ENCODE measurements at places on chromosomes 6 and 20.

GRCh38 chr6:3482869-3483268, 26.0 kb upstream of the SLC22A23 start:
- DNase-seq, result no peak

GRCh38 chr20:59297686-59298085, 2.7 kb upstream of the EDN3 start:
- DNase-seq, result no peak

DNA sequence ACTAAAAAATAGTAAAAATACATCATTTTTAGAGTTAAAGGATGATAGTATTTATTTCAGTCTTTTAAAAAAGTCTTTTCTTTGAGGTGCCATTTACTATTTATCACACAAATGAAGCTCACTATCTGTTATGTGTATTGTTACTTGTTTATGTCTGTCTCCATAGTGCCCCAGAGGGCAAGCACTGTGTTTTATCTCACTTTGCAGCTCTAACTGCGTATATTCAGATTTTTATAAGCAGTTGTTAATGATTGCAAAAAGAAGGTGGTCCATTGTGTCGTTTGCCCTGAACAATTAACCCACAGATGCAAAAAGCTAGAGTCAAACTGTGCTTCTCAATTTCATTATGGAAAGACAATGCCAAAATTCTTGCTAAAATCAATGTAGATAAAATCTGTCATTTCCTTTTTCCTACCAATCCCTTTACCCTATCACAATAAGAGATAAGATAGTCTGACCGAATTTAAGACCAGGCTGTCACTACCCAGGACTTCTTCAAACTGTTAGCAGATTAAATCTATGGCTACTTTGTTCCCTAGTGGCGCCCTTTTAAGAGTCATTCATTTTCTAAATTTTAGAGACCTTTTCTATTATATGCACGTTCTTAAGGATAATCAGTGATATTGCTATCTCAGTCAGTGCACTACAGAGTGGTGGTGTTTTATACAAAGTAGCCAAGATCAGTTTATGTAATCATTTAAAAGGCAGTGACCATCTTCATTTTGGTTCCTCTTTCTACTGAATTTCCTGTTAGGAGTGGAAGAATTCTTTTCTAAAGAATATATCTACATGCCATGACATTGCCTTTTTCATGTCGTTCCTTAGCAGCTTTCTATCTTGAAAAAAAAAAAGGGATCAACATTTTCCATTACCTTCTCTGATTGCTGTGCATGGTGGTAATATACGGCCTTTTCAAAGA, 133.1 kb upstream of the PRDM1 start:
- DNase-seq, result no peak

DNA sequence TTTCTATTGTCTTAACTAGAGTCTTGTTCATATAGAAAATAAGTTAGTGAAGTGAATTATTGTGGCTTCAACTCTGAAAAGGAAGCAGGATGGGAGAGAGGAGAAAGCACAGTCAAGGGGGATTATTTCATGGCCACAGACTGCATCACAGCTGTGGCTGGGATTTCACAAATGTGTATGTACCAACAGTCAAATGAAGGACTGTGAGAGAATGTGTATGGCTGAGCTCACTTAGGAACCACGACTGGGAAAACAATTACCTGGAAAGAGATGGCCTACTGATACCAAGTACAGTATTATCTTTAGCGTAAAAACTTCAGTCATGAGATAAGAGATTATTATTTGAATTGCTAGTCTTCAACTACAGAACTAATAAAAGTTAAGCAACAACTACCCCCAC, 54.9 kb downstream of the SESN1 start:
- no peak for DNase-seq

- DNase-seq, result no peak
These were observed 66.8 kb upstream of the MYL9 start for GRCh38 chr20:36474563-36474962.

DNA sequence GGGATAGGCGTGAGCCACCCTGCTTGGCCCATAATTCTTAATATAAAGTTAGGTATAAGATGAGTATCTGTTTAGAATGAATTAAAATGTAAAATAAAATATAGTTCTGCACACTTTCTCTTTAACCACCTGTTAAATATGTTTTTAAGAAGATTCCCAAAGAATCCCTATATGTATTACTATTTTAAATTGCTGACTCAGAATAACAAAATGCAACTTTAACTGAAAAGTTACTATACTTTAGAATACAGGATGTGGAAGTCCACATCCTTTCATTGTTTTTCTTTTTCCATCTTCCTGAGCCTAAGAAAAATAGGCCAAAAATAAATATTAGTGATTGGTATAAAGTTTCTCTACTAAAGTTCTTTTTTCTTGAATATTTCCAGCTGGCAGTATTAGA, 325.6 kb upstream of the EYS start:
- no peak for DNase-seq

- no peak for DNase-seq
These were observed at the start of gene TREML1 for GRCh38 chr6:41153992-41154625. Gene TREML1, minus strand, starts transcription at chr6:41154347. Its CDS starts 59 bp downstream, at chr6:41154288.

DNA sequence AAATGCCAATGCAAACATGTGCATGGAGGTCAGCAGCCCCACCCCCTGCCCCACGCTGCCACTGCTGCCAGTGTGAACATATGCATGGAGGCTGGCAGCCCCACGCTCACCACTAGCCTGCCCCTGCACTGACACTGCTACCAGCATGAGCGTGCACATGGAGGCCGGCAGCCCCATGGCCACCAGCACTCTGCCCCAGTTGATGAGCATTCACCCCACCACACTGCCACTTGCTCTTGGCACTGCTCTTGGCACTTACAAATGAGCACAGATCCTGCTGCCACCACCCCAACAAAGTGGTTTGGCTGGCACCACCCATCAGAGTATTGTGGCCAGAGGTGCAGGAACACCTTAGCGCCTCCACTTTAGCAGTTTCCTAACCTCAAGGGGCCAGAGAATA, 174.1 kb downstream of the KHDC1L start:
- no peak for DNase-seq

All from activated CD4-positive, alpha-beta T cell treated with anti-CD3 and anti-CD28 coated beads, Interleukin-2, amount 50 U/mL, for 4 hours (primary cell).